ENCODE measurements at places on chromosomes 5 and 9.
A peak's percentile ranks its signal among the peaks of the same experiment; 100 is the strongest.

DNA sequence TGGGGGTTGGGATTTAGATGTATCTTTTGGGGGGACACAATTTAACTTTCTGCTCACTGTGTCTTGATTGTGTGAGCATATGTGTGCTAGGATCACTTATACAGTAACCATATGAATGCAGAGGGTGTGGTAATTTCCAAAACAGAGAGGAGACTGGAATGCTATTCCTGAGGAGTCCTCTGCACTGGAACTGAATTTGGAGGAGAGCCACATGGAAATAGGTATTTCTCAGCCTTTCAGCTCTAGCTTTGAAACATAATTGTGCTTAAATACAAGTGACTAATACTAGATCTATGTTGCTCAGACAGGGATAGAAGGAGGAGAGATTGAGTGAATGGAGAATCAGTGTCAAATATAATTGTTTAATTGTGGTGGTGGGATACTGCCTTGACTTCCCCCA lies 45.5 kb downstream of the FOCAD start:
- H3K27me3 ChIP-seq, result no peaks in the 10 kb centered on the region
- H3K27ac ChIP-seq, result no peak overlapping the region
- H3K4me1 ChIP-seq, result peaks cover 4% of the 10 kb centered on the region

GRCh38 chr5:123093601-123094236 lies 4.7 kb downstream of the PRDM6 start:
- DNase-seq, result no peak
- peaks cover 78% of the 10 kb centered on the region for H3K27me3 ChIP-seq
- H3K4me1 ChIP-seq, result peaks cover 20% of the 10 kb centered on the region
- no peaks in the 10 kb centered on the region for H3K36me3 ChIP-seq
- no peak overlapping the region for H3K27ac ChIP-seq
- H3K4me3 ChIP-seq, result no peak overlapping the region

- peak; percentile 54 for DNase-seq
- peak overlapping the region; percentile 99 for H3K27ac ChIP-seq
- H3K4me1 ChIP-seq, result peaks cover 81% of the 10 kb centered on the region
- peak overlapping the region; percentile 51 for H3K4me3 ChIP-seq
These were observed 27.5 kb downstream of the PTGES2 start for GRCh38 chr9:128099932-128100491.

- no peaks in the 10 kb centered on the region for H3K36me3 ChIP-seq
- no peaks in the 10 kb centered on the region for H3K27me3 ChIP-seq
- H3K4me3 ChIP-seq, result no peak overlapping the region
- peak; percentile 2 for DNase-seq
These were observed 243.0 kb upstream of the PTPRD start for GRCh38 chr9:10855847-10856246.

- no peak overlapping the region for H3K27ac ChIP-seq
- no peak overlapping the region for H3K4me3 ChIP-seq
- DNase-seq, result no peak
- H3K4me1 ChIP-seq, result no peaks in the 10 kb centered on the region
These were observed 65.7 kb upstream of the BASP1 start for GRCh38 chr5:17151686-17152085.

DNA sequence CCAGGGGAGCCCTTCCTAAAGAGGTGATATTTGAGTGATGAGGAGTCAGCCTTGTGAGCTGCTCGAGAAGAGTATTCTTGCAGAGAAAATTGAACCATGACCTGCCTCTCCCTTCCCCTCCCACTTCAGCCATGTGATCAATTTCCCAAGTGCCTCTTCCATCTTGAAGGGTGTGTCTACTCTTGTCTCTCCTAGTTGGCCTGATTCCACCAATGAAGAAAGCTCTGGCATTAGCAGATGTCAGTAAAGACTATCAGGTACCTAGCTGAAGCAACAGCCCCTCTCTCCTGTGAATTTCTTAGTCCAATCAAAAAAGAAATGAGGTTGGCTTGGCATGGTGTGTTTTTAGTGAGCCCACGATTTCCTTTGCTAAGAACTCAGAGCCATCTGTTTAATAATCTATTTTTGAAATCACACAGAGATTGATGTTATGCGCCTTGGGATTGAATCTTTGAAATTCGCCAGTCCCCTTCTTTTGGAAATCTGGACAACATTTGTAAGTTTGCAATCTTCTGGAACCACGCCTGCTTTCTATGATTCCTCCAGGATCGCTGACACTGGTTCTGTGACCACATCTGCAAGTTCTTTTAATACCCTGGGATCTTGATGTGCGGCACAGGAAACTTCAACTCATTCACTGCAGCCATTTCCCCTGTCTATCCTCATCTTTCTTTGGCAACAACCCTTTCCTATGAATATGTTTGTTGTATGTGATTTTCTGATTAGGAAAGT lies 404.6 kb downstream of the DMRT2 start:
- no peak overlapping the region for H3K27ac ChIP-seq
- H3K4me1 ChIP-seq, result peaks cover 9% of the 10 kb centered on the region
- no peaks in the 10 kb centered on the region for H3K27me3 ChIP-seq

DNA sequence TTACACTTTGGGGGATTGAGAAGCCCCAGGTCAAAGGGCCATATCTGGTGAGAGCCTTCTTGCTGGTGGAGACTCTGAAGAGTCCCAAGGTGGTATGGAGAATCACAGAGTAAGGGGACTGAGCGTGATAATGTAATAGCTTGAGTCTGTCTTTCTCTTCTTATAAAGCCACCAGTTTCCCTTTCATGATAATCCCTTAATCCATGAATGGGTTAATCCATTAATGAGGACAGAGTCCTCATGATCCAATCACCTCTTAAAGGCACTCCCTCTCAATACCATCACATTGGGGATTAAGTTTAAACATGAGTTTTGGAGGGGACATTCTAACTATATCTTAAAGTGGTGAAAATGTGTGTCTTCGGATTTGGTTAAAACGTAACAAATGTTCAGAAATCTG lies 21.5 kb downstream of the WDR36 start:
- peaks cover 8% of the 10 kb centered on the region for H3K36me3 ChIP-seq
- H3K4me3 ChIP-seq, result no peak overlapping the region
- H3K4me1 ChIP-seq, result no peaks in the 10 kb centered on the region
- no peak overlapping the region for H3K27ac ChIP-seq
- no peak for DNase-seq

- peaks cover 10% of the 10 kb centered on the region for H3K27me3 ChIP-seq
- H3K4me1 ChIP-seq, result no peaks in the 10 kb centered on the region
- H3K4me3 ChIP-seq, result no peak overlapping the region
- no peaks in the 10 kb centered on the region for H3K36me3 ChIP-seq
These were observed 13.7 kb upstream of the MTAP start for GRCh38 chr9:21788752-21789151.

DNA sequence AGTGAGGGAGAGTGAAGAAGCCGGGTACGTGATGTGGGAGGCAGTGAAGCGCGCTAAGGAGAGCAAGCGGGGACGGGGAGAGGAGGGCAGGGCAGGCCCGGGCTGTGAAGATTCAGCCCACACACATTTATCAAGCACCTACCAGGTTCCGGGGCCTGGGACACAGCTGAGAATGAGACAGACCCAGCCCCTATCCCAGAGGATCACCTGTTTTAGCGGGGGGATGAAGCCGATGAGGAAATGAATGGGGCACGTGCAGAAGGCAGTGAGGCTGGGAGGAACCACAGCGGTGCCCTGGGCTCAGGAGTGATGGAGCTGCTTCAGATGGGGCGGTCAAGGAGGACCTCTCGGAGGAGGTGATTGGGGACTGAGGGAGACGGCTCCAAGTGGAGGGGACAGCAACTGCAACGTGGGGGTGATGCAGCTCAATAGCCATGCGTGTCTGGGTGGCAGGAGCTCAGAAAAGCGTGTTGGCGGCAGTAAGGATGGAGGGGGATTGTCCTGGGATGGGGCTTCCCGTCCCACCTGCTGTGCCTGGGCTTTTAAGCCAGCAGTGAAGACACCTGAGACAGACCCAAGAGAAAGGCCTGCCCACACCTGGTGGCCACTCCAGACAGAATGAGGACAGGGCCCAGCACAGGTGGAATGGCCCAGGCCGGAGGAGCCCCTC lies 77.5 kb upstream of the UNC5A start:
- no peak overlapping the region for H3K4me3 ChIP-seq
- no peak for DNase-seq
- no peaks in the 10 kb centered on the region for H3K36me3 ChIP-seq
- H3K27ac ChIP-seq, result no peak overlapping the region
- H3K27me3 ChIP-seq, result peaks cover 53% of the 10 kb centered on the region

DNA sequence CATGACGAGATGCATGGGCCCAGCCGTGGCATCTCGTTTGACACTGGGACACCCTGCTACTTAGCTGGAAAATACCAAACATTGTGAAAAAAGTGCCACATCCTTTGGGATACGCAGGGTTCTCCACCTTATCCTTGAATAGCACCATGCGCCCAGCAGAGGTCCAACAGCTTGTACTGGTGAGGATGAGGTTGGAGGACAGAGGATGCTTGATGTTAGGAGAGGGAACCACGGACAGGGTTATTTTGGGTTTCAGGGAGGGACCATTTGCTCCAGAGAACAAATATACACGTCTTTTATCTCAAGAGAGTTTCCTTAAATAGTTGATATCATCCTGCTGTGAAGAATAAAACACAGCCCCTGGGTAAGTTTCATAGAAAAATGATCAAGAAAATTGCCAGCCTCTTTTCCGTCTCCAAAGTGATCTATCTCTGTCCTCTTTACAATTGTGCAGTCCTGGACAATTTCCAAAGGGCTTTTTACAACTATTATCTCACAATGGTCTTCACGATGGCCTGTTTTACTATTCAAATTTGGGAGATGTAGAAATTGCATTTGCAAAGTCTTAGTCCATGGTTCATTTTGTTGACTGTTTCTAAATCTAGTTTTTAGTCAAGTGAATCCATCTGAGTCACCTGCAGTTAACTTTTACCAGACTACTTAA lies 19.9 kb upstream of the FRRS1L start:
- H3K27ac ChIP-seq, result no peak overlapping the region
- no peaks in the 10 kb centered on the region for H3K36me3 ChIP-seq
- H3K4me3 ChIP-seq, result no peak overlapping the region

GRCh38 chr5:63111891-63112290 lies 533.3 kb downstream of the LRRC70 start:
- no peaks in the 10 kb centered on the region for H3K4me1 ChIP-seq
- no peaks in the 10 kb centered on the region for H3K27me3 ChIP-seq
- H3K27ac ChIP-seq, result no peak overlapping the region
- no peak for DNase-seq
- no peaks in the 10 kb centered on the region for H3K36me3 ChIP-seq
- H3K4me3 ChIP-seq, result no peak overlapping the region

DNA sequence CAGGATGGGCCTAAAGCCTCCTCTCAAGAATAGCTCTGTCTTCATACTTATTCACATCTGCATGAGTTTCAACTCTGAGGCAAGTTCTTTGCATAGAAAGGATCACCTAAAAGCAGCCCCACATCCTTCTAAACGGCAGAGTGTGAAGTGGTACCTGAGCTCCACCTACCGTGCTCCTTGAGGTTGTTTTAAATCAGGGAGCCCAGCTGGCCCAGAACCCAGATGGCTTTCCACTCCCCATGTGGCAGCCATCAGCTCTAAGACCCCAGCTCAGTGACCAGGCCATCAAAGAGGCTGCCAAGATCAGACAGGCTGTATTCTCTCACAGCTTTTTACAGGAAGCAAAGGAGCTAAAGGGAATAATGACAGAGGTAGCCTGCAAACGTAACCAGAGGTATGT lies 299.3 kb downstream of the RASEF start:
- H3K4me1 ChIP-seq, result no peaks in the 10 kb centered on the region
- peak; percentile 10 for DNase-seq
- H3K4me3 ChIP-seq, result no peak overlapping the region
- no peaks in the 10 kb centered on the region for H3K36me3 ChIP-seq
- H3K27ac ChIP-seq, result no peak overlapping the region

- H3K36me3 ChIP-seq, result peaks cover 66% of the 10 kb centered on the region
- DNase-seq, result peak; percentile 43
- H3K4me1 ChIP-seq, result peaks cover 13% of the 10 kb centered on the region
These were observed 47.5 kb downstream of the CDK5RAP2 start for GRCh38 chr9:120532475-120532874.

DNA sequence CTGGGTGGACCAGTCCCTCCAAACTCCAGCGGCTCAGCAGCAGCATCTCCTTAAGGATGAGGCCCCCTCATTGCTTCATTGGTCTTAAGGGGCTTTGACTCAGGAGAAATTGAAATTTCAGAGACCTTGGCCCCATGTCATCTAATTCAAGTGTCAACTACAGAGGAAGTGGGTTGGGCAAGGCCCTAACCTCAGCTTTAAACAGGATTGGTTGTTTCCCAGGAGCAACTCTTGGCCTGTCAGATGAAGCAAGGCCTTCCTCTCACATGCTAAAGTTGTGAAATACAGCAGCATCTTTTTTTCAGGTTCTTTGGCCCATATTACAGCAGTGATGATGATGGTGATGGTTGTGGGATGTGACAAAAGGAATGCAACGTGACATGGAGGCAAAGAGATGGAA lies 348.3 kb downstream of the ICE1 start:
- no peak overlapping the region for H3K27ac ChIP-seq
- no peaks in the 10 kb centered on the region for H3K36me3 ChIP-seq
- no peak for DNase-seq
- H3K4me1 ChIP-seq, result peaks cover 3% of the 10 kb centered on the region

Data from muscle of leg (tissue), 16 donors.